ENCODE measurements at places on chromosomes 6 and 20.

- no peak for DNase-seq
Measured at GRCh38 chr6:125154761-125155135, 1.2 kb downstream of the TPD52L1 start.

GRCh38 chr6:14705841-14706377 lies 540.0 kb upstream of the JARID2 start:
- no peak for DNase-seq

- DNase-seq, result no peak
Measured at GRCh38 chr20:10051185-10051584, 16.4 kb downstream of the ANKEF1 start.

DNA sequence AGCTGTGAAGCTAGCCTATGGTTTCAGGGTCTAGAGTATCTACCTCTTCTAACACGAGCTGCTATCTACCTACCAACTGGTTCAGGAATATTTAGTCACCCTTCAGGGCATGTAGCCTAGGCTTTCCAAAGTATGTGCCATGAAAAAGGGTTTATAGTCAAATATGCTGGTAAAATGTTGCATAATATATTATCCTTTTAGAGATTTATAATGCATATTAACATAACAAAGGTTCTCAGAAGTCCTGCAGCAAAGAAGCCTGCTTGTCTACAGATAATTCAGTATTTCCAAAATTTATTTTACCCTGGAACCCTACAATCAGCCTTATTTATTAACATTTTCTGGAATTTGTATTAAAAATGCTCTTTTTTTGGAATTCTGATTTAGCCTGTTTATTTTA lies 56.0 kb downstream of the PRDM13 start:
- no peak for DNase-seq

DNA sequence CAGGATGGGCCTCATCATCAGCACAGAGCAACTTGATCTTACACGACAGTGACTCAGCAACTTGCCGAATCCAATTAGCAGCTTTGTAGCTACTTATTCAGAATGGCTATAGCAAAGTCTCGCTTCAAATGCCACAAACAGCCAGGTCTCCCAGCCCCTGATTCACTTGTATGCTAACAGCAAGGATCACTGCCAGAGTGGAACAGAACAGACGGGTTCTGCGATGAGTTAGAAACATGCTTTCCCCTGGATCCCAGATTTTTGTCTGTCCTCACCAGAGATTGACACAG lies 254.4 kb downstream of the NRN1 start:
- no peak for DNase-seq

DNA sequence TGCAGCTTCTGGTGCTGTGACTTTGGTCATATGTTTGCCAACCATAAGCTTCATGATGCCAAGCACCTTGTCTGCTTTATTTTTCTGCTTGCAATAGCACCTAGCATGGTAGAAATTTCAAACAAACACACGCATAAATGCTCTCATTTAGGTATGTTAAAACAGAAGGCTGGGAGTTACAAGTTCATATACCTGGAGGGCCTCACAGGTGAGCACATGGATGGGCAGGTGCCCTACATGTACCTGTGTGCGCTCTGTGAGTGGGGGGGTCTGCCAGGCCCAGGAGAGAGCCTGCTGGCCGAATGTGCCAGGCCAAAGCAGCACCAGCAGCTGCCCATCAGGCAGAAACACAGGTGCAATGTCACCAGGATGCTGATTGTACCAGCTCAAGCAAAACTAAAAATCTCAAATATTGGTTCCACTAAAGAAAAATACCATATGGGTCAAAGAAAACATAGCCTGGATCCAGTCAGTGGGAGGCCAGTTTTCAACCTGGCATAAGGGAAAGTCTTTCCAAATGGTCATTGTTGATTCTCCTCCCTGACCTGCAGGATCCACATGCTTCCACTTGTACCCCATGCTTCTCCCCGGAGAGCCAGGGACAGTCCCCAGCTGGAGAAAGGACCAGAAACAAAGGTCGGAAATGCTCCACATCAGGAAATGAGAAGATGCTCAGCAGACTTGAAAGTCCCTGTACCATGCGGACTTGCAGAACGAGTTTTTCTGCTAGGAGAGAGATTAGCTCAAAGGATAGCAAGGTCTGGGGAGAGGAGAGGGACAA lies 7.2 kb upstream of the PFDN4 start:
- no peak for DNase-seq

DNA sequence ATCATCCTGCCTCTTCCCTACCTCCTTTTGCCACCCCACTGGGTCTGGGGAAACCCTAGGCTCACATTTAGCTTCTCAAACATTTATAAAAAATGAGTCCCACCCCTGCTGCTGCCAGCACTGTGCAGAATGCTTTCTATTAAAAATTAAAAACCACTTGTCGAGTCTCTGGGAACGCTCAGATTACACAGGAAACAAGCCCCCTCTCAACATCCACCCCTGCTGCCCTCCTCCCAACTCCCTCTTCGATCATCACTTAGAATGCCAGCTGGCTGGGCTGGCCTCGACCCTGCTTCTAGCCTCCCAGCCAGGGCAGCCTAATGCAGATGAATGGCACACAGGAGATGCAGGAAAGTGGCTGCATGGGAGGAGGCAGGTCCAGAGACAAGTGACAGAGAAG lies 75.8 kb downstream of the CDH22 start:
- no peak for DNase-seq

- DNase-seq, result no peak
Measured at GRCh38 chr20:32709632-32710121, 33.6 kb downstream of the COMMD7 start.
